ENCODE measurements at places on chromosomes 12 and 14.

GRCh38 chr12:8045952-8046944, 13.7 kb downstream of the FOXJ2 start:
- DNase-seq = peak; percentile 61

- no peak for DNase-seq
Measured at GRCh38 chr12:26255893-26256645, 60.7 kb downstream of the SSPN start.

DNA sequence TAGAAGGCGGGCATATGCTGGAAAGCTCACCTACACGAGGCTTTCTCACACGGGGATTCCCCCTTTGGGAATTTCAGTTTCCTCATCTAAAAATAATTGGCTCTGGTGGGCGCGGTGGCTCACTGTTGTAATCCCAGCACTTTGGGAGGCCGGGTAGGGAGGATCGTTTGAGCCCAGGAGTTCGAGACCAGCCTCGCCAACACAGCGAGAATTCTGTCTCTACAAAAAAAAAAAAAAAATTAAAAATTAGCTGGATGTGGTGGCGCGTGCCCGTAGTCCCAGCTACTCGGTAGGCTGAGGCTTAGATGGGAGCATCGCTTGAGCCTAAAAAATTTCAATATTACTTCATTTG, 400 bp upstream of the NDUFA12 start:
- no peak for DNase-seq

DNA sequence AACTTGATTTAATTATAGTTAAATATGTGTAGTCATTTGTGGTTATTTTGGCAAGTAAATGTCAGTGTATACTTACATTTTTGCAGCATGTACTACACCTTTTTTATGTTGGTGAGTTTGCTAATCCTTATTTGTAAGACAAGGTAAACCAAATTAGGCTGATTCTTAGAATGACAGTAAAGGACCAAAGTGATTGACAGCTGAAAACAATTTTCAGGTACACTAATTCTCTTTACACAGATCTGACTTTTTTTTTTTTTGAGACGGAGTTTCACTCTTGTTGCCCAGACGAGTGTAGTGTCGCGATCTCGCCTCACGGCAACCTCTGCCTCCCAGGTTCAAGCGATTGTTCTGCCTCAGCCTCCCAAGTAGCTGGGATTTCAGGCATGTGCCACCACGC, 8.4 kb downstream of the SLC25A3 start:
- DNase-seq = no peak

DNA sequence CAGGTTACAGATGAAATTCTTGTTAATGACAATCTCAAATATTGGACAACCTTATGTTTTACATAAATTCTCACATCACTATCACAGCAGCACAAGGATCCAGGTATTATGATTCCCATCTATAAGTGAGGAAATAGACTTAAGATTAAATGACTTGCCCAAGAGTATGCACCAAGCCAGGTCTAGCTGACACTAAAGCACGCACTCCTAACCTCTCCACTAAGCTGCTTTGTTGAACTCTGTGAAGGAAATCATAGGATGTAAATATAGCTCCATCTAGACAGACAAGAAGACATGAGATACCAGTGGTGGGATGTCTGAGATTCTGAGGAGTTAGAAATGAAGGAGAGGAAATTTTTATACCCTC, 87.9 kb downstream of the PHLDA1 start:
- no peak for DNase-seq

- no peak for DNase-seq
Measured at GRCh38 chr12:79451978-79452377, 238.8 kb downstream of the PAWR start.

GRCh38 chr14:58160561-58160960, 8.5 kb upstream of the ARMH4 start:
- DNase-seq = no peak

DNA sequence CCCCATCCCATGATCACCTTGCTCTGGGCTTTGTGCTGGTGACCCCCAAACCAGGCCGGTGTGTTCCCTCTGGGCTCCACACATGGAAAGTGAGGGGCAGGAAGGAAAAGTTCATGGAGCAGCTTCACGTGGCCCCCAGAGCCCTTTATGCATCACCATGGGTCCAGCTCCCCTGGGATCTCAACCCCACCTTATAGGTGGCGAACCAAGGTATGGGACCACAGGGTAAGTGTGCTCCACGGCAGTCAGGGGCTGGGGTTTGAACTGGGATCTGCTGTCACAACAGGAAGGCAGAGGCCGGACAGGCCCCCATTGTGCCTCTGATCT, 7.4 kb upstream of the BEGAIN start:
- DNase-seq = no peak

- no peak for DNase-seq
Measured at GRCh38 chr12:26535826-26536225, 297.2 kb downstream of the ITPR2 start.

DNA sequence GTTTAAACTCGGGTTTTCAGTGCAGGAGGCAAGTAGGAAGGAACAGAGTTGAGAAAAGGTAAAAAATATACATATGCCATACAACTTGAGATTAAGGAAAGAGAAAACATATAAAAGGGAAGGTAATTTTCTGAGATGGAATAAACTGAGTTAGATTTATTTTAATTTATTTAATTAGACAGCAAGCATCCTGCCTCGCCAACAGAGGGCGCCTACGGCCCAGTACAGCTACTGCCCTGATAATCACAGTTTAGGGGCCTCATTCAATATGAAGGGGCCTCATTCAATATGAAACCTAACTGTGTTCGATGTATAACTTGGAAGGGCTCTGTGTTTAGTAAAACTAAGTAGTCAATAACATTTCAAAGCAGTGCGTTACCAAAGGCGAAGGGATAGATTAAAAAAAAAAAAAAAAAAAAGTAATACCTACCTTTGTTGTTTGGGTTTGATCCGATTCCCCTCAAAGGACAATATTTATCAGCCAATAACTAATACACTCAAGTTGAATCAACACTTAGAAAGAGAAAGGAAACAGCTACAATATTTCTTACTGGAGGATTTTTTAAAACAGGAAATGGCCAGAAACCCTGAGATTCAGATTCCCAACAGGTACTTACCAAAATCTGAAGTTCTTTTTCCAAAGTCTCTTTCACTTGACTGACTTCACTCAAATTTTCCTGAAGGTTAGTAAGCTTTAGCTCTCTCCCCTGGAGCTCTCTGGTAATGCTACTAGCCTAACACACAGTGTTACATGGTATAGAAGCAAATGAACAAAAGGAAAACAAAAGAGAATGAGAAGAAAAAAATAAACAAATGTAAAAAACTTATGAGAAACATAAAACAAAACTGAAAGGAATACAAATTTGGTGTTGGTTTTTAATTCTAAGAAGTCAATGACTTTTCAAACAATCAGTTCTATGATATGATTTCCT, 70.0 kb upstream of the VPS33A start:
- DNase-seq = no peak

GRCh38 chr12:89827592-89827991, 119.0 kb upstream of the ATP2B1 start:
- DNase-seq = no peak

DNA sequence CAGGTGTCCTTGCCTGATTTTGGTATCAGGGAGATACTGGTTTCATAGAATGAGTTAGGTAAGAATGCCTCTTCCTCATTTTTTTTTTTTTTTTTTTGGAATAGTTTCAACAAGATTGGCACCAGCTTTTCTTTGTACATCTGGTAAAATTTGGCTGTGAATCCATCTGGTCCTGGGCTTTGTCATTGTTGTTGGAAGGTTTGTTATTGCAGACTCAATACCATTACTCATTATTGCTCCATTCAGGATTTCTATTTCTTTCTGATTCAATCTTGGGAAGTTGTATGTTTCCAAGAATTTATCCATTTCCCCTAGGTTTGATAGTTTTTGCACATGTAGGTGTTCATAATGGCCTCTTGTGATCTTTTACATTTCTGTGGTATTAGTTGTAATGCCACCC, 126.0 kb upstream of the KITLG start:
- no peak for DNase-seq

- DNase-seq = no peak
Measured at GRCh38 chr12:122356192-122356635, 66.3 kb downstream of the CLIP1 start.

All from stimulated activated CD8-positive, alpha-beta memory T cell treated with anti-CD3 and anti-CD28 coated beads, Interleukin-15, amount 100 ng/mL, for 4 hours (primary cell).